ENCODE measurements at places on chromosomes 3 and 15.

- no peak for DNase-seq
Measured at GRCh38 chr3:45948311-45948781, 5.1 kb downstream of the CXCR6 start.

- DNase-seq: no peak
Measured at GRCh38 chr3:76585794-76586392, 454.0 kb upstream of the ROBO2 start.

DNA sequence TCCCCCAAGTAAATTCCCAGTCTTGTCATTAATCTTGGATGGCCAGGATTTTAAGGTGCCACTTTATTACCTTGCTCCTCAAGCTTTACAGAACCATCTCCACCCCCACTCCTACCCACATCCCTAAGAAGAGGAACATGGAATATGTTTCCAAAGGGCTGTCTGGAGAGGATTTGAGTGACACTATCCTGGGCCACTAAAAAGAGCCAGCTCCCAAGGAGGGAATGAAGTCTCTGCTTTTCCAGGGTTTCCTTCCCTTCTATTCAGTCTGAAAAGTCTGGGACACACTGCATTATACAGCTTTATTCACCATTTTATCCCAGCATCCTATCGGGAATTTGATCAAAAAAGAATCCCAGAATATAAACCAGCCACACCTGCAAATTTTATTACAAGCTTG is 35.6 kb upstream of the MECOM start:
- DNase-seq: no peak

- no peak for DNase-seq
Measured at GRCh38 chr3:186612721-186613636, at the start of gene AHSG. AHSG (plus strand) TSS chr3:186613060; CDS start chr3:186613142, 82 bp downstream.

GRCh38 chr15:33968224-33968623 is at the start of gene CHRM5:
CHRM5 (plus strand) TSS chr15:33968497; CDS start chr15:34062718, 94,221 bp downstream.
- no peak for DNase-seq

DNA sequence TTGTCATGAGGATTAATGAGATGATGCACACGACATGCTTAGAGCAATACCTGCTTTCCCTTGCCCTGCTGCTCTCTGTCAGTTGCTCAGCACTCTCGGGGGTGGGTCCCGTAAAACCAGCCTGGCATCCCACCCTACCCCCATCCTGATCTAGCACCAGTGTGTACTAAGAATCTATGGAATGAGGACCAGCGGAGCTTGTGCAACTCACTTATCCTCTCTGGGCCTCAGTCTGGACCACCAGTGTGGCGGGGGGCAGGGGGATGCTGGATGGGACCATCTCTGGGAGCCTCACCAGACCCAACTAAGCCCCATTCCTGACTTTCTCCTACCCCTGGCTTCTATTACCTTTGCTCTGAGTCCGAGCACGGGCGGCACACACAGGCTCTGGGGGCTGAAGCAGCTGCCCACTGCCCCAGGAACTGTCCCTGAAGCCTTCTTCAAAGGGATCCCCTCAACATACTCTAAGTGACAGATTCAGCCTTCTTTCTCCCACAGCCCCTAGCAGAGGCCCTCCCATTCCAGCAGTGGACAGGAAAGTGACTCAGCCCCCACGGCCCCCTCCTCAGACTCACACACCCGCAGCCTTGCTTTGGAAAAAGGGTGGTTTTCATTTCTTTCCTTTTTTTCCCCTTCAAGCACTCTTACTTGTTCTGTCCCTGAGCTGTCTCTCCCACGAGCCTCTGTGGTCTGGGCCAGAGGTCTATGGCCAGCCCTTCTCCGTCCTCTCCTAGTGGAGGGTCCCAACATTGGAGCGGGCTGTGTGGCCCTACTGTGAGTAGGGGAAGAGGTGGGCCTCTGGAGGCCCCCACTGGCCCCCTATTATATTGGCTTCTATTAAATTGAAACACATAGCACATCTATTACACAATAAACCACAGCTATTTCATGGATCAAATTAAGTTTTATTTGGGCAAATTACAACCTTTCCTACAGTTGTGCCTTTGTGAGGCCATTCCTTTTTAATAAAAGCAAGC is 100.3 kb downstream of the SMAD6 start:
- no peak for DNase-seq
